ENCODE measurements at places on chromosomes 16 and 17.

GRCh38 chr16:1825864-1826690, 548 bp downstream of the HAGH start:
- DNase-seq = peak; percentile 66

GRCh38 chr16:85173146-85173980, 61.1 kb upstream of the CIBAR2 start:
- no peak for DNase-seq

- no peak for DNase-seq
Observed at GRCh38 chr17:44105483-44105882, 18.0 kb downstream of the HDAC5 start.

DNA sequence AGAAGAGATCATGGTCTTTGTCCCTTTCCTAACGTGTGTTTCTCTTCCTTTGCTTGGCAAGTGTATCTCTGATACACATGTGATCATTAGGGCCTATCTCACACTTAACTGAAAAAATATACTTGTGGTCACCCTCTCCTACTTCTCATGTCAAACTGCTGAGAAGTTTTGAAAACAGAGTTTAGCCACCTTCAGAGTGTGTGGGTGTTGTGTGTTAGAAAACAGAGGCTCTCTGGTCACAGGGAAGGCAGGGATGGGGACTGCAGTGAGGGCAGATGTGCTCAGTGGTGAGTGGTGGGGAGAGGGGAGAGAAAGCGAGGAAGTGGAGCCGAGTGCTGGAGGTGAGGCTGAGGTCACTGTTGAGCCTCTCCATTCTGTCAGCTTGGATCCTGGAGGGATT, 29.4 kb downstream of the GRB7 start:
- DNase-seq = no peak

GRCh38 chr17:55171634-55172328, 93.0 kb upstream of the HLF start:
- DNase-seq = no peak

DNA sequence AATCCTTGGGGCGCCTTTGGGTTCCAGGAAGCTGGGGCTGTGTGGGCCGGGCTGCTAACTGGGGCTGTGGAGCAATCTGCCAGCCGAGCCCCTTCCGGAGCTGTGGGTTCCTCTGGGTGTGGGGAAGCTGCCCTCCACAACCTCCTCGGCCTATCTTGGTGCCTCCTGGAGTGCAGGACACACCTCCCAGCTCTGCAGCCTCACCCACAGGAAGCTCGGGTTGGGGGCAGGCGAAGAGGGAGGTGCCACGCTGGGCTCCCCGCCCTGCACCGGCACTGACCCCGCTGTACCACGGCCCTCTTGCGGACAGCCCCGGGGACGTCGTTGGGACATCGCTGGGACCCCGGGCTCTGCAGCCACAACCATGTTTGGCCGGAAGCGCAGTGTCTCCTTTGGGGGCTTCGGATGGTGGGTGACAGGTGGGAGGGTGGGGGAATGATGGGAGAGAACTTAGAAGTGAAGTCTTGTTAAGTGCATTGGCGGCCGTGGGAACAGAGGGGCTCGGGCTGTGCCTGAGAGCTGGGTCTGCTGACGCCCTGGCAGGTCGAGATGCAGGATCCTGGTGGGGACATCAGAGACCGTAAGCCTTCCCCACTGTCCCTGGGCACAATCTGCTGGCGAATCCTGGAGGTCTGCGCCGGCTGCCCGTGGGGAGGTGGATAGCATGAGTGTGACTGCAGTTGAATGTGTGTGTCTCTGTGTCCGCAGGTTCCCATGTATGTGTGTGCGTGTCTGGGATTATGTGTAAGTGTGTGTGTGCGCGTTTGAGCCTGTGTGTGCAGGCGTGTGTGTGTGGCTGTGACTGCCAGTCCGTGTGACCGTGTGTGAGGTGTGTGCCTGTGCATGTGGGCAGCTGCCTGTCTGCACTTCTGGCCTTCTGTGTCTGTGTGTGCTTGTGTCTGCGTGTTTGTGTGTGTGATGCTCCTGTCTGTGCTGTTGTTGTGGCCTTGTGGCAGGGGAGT, at the start of gene RAP1GAP2:
TSS of gene RAP1GAP2 (plus strand) at position 275 of the 962 bp plus-strand sequence. CDS start at position 365, 90 bp downstream.
- no peak for DNase-seq

GRCh38 chr17:75344666-75345065, 55.4 kb upstream of the SLC25A19 start:
- peak; percentile 79 for DNase-seq

DNA sequence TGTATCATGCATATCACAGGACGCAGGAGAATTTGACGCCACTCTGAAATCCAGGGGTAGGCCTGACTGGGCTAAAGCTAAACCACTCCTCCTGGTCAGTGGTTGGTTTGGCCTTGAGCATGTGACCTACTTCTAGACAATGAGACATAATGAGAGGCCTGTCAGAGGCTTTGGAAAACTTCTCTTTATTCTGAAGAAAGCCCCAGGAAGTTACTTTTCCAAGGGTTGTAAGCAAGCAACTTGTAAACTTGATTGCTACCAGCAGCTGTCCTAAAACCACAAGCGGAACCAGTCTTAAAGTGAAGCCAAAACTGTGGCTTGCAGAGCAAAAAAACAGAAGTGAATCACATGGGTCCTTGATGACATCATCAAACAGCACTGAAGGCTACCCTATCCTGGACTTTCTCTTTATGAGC, 138.2 kb upstream of the COX10 start:
- DNase-seq = no peak

- no peak for DNase-seq
Observed at GRCh38 chr16:78195797-78196196, 96.3 kb downstream of the WWOX start.

- no peak for DNase-seq
Observed at GRCh38 chr16:15751940-15752339, 101.9 kb downstream of the NDE1 start.

GRCh38 chr17:74883241-74883745, 10.1 kb downstream of the FADS6 start:
- no peak for DNase-seq

DNA sequence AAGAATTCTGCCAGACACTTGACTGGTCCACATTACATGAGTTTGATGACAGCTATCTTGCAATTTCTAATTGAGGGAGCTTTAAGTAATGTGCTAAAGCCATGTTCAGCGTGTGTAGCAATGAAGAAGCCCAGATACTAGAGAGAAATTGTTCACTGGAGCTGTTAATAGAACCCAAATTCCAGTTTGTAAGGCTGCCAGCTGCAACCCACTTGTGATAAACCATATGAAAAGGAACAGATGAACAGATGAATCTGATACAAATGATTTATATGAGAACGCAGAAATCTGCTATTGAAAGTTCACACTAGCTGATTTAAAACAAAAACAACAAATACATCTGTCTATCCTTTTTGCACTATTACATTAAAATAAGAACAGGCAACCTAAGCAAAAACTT, 6.2 kb downstream of the NACA2 start:
- no peak for DNase-seq

DNA sequence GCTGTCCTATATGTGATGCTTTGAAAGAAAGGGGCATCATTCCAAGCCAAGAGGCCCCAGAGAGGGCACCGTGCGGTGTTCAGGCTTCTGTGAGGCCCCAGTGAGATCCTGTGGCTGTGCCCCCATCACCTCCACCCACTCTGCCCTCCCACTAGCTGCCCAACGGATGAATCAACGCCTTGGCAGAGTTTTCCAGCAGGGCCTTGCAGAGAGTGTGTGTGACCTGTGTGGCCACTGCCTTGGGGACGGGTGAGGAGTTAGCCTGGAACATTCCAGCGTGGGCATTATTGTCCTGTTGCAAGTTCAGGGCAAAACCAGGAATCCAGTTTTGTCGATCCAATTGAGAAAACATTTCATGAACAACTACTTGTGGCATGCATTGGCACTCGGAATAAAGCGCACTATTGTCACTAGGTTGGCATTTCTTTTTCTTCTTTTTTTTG, 53.7 kb downstream of the SF3B3 start:
- DNase-seq = no peak

DNA sequence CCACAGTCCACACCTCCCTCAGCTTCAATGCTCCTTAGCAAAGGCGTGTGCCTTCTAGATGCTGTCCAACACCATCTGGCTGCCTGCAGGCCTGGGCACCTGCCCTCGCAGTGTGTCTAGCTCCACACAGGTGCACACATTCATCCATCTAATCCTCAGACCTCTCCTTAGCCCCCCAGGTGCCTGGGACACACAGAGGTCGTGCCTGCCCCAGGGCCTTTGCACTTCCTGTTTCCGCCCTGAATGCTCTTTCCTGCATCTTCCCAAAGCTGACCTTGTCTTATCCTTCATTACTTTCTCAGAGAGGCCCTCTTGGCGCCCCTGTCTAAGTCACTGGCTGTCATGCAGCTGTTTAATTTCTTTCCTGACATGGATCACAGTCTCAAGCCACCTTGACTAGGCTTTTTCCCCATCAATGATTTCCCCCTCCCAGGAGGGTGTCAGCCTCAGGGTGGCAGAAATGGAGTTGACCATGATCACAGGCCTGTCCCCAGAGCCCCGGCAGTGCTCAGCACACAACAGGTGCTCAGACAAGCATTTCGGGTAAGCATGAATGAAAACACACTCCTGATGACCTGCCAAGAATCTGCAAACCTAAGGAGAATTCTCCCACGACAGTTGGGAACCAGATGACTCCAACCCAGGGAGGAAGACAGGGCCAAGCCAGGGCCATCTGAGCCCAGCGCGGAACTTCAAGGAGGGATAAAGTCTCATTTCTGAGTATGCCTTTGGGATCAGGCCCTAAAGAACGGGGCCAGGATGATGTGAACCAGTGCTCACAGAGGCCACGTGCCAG, 76.3 kb downstream of the LITAF start:
- no peak for DNase-seq

DNA sequence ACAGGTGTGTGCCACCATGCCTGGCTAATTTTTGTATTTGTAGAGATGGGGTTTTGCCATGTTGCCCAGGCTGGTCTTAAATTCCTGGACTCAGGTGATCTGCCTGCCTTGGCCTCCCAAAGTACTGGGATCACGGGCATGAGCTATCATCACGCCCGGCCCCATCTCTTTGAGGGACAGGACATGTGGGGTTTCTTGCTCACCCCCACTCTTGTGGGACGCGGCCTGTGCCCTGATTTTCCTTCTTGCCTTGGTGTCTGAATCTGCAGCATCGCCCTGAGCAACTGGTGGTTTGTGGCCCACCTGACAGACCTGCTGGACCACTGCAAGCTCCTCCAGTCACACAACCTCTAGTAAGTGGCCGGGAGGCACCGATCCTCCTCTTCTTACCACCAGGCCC, 25.6 kb downstream of the NUP85 start:
- DNase-seq = no peak

DNA sequence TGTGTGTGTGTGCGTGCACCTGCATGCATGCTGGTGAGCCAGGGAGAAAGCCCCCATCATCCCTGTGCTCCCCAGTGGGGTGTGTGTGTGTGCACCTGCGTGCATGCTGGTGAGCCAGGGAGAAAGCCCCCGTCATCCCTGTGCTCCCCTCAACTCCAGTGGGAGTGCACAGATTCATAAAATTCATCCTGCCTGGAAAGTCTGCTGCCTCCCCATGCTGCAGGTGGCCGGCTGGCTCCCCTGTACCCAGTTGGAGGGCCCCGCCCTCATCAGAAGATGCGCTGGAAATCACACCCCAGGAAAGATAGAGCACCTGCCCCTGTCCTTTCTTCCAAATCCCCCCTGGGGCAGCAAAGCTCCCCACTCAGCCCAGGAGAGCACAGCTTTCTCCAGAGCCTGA, 84.8 kb upstream of the DOC2B start:
- DNase-seq = no peak

DNA sequence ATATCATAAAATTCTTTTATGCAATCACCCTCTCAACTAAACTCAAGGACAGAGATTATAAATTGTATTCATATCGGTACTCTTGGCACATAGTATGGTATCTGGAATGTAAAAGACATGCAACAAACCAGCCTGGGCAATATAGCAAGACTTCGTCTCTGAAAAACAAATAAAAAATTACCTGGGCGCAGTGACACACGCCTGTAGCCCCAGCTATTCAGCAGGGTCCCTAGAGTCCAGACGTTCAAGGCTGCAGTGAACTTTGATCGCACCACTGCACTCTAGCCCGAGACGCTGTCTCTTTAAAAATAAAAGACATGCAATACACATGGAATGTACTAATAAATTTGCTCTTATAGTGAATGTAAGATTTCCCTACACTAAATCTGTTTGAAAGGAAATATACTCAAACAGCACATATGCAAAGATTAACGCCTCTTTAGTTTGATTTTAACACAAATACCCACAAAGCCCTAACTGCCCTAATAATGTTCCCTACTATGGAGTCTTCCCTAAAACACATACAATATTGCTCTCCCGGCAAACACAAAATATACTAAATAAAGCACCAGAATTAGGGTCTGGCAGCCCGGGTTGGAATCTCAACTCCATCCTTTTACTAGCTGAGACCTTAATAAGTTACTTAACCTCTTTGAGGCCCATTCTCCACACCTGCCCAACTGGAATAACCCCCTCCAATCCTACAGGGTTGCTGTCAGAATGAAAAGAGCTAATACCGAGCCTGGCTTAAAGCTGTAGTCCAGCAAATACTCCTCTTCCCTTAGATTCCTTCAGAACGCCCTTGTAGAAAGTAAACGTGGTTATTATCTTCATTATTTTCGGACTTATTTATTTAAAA, 1.2 kb downstream of the ABCA5 start:
- no peak for DNase-seq

DNA sequence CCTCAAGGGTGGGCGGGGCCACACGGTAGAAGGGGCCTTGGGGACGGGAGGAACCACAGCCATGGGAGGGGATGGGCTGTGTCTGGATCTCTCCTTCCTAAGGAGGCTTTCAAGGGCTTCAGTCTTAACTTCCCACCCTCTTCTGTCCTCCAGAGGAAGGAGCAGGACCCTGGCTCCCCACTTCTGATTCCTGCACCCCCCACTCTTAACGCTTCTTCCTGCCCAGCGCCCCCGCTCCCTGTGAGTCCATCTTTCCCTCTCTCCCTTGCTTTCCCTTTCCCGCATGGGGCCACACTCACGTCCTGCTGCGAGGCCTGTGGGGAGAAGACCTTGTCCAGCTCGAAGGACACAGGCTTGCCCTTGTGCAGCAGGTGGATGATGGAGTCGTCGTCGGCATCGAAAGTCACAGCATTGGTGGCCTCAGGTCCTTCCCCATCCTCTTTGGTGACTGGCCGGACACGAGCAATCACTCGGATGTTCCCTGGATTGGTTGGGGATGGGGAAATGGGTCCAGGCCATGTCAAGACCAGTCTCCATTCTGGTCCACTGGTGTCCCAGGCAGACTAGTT, 29.7 kb downstream of the KATNB1 start:
- no peak for DNase-seq

DNA sequence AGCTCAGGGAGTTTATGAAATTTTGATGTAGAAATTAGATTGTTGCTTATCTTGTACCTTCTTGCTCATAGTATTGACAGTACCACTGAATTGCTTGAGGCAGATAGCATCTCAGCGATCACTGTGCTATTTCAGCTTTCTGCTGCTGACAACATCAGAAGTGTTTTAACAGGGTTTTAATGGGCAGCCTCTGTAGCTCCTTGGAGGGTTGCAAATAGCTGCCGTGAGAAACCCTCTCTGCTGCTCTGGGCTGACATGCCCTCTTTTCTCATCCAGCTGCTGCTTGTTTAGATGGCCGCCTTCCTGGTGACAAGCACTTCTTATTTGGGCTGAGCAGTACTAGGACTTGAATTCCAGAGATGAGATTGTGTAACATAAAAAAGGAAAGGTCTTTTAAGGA, 180.2 kb upstream of the TBX2 start:
- no peak for DNase-seq

Measured in NCI-H2171 (cell line).